ENCODE measurements at places on chromosomes 7 and 10.

DNA sequence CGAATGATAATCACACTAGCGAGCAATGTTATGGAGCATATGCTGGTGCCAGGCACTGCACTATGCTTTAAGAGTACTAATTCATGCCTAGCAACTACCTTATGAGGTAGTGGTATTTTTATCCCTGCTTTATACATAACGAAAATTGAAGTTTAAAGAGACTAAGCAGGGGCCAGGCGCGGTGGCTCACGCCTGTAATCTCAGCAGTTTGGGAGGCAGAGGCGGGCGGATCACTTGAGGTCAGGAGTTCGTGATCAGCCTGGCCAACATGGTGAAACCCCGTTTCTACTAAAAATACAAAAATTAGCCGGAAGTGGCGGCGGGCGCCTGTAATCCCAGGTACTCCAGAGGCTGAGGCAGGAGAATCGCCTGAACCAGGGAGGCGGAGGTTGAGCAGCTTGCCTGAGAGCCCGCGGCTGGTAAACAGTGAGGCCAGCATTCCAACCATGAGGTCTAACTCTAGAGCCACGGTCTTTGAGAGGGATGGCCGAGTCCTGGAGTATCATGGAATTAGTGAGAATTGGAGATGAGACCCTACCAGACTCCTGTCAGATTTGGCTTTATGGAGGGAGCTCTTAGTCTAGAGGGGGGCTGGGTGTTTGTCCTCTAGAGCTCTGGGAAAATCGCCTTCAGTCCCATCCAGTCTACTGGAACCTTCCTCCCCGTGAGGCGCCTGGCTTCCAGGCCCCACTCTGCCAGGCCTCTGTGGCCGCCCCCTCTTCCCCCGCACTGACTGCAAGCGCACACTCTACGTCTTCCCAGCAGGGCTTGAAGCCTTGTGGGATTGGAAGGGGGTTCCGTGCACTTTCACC is 11.6 kb downstream of the TLX1 start:
- DNase-seq = no peak

DNA sequence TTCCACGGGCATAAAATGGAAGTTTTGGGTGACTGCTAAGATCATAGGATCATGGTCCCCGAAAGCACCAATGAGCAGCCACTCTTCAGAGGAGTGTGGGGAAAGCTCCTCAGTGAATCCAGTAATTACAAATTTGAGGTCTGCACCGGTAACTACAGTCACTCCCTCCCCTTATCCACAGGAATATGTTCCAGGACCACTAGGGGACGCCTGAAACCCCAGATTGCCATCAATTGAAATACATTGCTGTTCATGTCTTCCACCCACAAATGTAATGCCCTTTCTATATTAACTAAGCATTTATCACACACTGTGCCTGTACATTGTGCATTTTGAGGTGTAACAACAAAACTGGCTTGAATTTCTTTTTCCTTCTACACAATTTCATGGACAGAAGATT is 447.9 kb upstream of the PFKP start:
- DNase-seq = peak; percentile 7

DNA sequence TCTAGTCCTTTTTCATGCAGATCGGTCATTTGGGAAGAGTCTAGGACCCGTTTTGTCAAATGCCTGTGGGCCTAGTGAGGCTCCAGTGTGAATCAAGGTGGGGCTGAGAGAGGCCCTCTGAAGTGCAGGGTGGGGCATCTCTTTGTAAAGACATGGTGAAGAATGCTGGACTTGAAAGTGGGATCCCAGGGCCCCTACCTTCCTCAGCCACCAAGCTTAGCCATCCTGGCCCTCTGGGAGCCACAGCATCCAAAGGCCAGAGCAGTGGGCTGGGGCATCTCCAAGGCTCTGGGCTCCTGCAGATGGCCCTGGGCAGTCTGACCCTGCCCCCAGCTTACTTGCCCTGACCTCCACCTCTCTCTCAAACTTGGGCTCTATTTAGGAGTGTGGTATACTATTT is 78.5 kb downstream of the ADCY1 start:
- DNase-seq = no peak

DNA sequence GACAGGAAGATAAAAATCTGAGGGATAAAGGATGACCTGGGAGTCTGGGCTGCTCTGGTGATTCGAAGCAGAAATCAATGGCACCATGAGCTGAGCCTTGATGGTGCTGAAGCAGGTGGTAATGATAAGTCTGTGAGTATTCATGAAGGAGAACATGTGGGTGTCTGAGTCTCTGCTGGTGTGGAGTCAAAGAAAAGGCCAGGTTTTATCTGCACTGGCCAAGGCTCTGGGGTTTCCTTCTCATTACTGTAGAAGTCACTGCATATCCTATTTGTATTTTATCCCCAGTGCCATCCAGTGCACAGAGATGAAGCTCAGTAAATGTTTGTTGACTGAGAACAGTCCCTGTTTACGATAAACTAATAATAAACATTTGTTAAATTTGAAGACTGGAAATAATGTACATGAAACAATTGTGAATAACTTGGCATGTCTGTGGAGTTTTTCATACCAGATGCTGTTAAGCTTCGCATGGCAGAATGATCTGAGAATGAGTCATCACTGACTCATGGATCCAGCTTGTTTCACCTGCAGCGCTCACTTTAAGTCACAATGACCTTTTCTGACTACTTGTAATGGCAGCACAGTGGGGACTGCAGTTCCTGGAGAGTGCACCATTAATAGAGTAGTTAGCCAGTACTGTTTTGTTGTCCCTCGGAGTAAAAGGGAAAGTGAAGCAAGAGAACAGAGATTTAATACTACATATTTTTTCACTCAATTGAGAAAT is 538.5 kb downstream of the HTR7 start:
- DNase-seq = no peak

DNA sequence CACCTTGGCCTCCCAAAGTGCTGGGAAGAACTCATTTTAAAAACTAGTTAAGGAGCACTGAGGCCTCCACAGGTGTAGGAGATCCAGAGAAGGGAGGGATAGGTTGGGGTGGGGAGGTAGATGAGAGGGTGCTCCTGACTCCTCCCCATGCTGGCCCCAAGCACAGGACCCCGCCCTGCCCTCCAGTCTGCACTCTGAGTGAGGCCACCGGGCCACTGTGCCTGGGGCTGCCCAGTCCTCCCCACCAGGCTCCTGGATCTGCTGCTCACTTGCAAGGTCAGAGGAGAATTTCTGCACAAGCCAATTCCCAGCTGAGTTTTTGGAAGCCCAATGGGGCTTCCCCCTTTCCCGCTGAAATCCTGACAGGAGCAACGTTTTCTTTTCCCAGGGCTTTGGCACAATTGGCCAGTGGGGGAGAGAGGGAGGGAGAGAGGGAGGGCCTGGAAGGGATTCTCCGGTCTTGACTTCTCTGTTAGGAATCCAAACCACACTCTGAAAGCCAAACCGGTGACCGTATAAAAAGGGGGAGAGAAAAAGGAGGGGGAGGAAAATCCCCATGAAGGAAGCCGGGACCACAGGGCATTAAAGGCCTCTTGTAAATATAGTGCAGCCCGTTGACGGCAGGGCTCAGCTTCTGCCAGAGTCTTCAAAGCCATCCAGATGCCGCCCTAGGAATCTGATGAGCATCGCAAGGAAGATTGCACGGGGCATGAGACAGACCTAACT is 116.2 kb downstream of the SH3PXD2A start:
- peak; percentile 70 for DNase-seq

GRCh38 chr10:111137587-111137986 is 60.8 kb downstream of the ADRA2A start:
- no peak for DNase-seq

DNA sequence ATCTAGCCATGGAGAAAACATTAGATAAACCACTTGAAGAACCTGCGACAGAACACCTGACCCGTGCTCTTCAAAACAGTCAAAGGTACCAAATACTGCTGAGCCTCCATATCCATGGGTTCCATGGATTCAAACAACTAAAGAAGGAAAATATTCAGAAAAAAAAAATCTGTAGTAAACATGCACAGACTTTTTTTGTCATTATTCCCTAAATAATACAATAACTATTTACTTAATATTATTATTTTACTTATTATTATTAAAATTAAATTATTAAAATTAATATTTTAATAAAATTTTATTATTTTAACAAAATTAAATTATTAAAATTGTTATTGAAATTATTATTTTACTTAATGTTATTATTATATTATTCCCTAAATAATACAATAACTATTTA is 101.0 kb upstream of the PDE1C start:
- no peak for DNase-seq

- DNase-seq = no peak
Observed at GRCh38 chr7:74000489-74001149, 27.4 kb upstream of the ELN start.

DNA sequence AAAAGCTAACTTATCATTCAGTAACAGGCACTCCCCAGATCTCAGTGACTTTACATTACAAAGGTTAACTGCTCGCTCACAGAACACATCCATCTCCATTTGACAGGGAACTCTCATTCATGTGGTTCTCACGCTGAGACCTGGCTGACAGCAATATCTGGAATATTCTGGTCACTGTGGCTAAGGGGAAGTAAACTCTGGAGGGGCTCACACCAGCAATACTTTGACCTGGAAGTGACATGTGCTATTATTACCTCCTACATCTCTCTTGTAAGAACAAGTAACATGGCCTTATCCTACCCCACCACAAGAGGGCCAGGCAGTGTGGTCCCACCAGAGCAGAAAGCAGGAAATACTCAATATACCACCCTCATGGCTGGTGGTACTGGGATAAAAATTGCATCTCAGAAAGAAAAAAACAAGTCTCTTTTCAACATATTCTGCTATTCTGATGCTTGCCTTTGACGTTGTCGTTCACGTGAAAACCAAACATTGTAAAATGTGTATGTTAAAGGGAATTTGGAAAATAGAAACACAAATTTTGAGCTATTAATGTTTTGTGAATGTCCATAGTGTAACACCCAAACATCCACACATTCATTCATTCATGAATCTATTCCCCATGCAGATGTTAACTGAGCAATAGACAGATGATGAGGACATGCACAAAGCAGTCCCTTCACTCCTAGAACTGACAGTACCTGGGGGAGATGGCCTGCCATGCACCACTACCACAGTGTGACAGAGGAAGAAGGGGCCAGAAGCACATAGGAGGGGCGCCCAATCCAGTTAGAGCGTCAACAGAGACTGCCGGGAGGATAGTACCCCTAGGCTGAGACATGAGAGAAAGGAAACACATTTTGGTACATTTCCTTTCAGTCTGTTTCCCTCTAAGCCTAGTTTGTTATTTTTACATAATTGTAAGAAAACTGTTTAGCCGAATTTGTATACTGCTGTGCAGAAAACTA is 166.0 kb upstream of the SP4 start:
- DNase-seq = no peak

DNA sequence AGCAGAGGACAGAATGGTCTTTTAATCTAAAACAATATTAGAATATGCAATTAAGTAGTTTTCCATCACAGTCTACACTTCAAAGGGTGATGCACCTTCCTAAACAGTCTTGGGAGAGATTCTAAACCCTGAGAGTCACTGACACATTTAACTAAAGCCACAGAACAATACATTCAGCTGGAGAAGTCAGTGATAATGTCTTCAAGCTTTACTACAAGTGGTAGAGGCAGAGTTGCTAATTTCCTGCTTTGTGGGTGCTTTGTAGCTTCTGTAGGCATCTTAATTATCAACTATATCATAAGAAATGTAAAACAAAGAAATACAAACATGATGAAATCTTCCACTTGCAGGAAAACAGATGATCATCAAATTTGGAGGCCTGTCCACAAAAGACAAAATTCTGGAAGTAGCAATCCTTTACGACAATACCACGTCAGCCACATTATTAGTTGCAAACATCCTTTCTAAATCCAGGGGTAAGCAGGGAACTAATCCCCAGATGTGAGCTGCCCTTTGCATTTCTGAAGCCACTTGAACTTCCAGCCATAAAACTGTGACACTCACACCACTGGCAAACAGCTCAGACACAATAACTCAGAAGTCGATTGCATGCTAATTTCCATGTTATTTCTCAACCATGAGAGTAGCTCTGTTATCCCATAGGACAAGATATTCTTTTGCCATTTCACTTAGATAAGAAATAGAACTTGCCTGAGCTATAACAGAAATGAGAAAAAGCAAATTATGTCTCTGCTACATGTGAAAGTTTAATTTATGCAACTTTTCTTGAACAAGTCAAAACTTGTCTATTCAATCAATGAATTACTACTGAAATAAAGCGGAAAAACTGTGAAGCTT is 212.2 kb downstream of the FAM107B start:
- DNase-seq = no peak

DNA sequence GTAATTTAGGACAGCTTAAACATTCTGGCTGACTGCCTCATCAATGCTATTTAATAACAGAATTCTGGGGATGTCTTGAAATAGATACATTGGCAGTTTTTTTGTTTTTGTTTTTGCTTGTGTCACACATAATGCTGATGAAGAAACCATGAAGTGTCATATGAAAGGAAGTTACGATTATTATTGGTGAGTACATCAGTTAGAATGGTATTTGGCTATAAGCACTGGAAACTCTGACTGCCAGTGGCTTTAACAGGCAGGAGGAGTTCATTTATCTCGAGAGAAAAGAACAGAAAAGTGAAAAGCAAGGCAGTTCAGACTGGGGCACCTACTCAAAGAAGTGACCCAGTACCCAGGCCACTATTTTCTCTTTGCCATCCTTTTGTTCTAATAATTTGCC is 18.1 kb downstream of the LSM8 start:
- DNase-seq = no peak

GRCh38 chr7:92988051-92988450 is 129.7 kb downstream of the SAMD9 start:
- no peak for DNase-seq

DNA sequence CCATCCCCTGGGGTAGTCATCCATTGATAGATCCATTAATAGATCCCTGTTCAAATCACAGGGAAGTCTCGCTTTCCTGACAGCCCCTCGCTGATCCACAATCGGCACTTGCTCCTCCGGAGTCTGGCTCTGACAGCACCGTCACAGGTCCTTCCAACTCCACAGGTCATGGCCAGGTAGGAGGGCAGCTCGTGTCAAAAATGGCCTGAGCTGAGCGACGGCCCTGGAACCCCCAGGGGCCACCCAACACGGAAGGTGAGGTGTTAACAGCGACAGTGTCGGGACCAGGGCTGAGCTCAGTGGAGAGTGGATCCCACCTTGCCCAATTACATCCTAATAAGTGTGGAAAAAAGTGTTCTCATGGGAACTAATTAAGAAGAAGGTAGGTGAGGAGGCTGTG is 219.8 kb downstream of the TCERG1L start:
- DNase-seq = no peak

GRCh38 chr10:68586606-68587305 is 26.6 kb downstream of the TET1 start:
- no peak for DNase-seq

- DNase-seq = no peak
Observed at GRCh38 chr7:422886-423225, 96.8 kb downstream of the PDGFA start.

DNA sequence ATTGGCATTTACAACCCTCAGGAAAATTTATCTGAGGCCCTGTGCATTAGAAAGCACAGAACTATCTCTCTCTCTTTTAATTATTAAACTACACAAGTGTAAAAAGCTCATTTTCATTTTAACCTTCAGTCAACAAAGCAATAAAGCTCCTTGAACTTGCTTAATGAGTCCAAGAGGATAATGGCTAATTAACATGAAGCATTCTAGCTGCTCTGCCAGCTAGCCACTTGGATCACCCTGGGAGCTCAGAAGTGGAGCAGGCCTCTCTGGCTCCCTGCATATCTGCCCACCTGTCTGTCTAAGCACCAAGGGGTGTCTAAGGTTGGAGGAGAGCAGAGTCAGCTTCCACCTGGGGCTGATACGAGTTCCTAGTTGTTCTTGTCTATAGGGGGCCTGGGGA is 56.0 kb upstream of the SLC35G1 start:
- DNase-seq = no peak

GRCh38 chr7:34747867-34748727 is 90.1 kb downstream of the NPSR1 start:
- peak; percentile 62 for DNase-seq

GRCh38 chr7:20598459-20599309 is 16.8 kb upstream of the ABCB5 start:
- DNase-seq = peak; percentile 53
